ACHN (cell line): ENCODE measurements at places on chromosomes 11 and 22.

- no peak for DNase-seq
These were observed 196.7 kb downstream of the ARHGAP42 start for GRCh38 chr11:100883830-100884229.

- DNase-seq = no peak
These were observed 54.0 kb downstream of the NELL1 start for GRCh38 chr11:20723366-20723765.

DNA sequence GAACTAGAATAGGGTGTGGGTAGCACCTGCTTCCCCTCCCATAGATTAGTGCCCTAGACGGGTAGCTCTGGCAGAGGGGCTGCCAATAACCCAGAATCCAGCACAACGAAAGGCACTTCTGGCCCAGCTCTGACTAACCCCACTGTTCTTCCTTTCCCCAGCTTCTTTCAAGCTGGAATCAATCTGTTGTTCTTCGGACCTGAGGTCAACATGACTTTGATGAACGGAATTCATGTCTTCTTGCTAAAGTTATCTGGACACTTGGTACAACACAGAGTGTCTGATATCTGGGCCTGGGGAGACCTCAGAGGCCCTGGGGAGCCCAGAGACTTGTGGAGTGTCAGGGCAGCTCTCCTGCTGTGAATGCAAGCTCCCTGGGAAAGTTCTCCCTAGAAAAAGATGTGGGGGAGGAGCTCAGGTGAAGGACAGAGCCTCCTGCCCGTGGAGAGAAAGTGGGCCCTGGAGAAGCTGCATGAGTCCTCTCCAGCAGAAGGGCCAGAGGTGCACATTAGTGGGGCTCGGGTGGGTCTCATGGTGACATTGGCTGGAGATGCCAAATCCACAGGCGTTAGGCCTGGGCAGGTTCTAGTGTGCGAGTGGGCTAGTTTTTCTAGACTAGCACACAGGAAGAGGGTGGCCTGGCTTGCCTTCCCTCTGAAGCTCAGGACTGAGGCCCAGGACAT is 6.3 kb downstream of the KCNJ11 start:
- DNase-seq = no peak

GRCh38 chr11:131943295-131943694 is 572.9 kb downstream of the NTM start:
- DNase-seq = no peak

DNA sequence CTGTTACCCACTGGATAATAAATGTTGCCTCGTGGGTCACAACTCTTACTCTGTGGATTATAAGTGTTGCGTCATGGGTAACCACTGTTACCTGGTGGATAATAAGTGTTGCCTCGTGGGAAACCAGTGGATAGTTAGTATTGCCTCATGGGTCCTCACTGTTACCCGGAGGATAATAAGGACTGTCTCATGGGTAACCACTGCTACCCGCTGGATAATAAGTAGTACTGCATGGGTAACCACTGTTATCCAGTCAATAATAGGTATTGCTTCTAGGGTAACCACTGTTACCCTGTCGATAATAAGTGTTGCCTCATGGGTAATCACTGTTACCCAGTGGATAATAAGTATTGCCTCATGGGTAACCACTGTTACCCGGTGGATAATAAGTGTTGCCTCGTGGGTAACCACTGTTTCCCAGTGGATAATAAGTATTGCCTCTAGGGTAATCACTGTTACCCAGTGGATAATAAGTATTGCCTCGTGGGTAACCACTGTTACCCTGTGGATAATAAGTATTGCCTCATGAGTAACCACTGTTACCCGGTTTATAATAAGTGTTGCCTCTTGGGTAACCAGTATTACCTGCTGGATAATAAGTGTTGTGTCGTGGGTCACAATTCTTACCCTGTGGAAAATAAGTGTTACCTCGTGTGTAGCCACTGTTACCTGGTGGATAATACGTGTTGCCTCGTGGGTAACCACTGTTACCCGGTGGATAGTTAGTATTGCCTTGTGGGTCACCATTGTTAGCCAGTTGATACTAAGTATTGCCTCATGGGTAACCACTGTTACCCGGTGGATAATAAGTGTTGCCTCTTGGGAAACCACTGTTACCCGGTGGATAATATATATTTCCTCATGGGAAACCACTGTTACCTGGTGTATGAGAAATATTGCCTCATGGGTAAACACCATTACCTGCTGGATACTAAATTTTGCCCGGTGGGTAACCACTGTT is 15.7 kb upstream of the NXPE4 start:
- no peak for DNase-seq

DNA sequence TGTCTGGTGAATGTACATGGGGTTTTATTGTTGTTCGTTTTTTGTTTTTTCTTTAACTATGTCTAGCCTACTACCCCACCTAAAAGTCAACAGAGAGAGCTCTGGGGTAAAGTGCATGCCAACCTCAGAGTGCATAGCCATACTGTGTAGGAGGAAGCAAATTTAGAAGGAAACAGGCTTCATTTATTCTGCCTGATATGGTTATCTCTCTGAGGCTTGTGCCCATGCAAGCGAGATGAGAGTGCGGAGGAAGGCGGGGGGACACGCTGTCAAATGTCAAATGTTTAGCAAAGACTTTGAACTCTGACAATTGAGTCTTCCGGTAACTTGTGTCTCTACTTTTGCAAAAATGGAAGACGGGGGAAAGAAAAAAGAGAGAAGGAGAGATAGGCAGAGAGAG is 295.5 kb downstream of the ETS1 start:
- no peak for DNase-seq

DNA sequence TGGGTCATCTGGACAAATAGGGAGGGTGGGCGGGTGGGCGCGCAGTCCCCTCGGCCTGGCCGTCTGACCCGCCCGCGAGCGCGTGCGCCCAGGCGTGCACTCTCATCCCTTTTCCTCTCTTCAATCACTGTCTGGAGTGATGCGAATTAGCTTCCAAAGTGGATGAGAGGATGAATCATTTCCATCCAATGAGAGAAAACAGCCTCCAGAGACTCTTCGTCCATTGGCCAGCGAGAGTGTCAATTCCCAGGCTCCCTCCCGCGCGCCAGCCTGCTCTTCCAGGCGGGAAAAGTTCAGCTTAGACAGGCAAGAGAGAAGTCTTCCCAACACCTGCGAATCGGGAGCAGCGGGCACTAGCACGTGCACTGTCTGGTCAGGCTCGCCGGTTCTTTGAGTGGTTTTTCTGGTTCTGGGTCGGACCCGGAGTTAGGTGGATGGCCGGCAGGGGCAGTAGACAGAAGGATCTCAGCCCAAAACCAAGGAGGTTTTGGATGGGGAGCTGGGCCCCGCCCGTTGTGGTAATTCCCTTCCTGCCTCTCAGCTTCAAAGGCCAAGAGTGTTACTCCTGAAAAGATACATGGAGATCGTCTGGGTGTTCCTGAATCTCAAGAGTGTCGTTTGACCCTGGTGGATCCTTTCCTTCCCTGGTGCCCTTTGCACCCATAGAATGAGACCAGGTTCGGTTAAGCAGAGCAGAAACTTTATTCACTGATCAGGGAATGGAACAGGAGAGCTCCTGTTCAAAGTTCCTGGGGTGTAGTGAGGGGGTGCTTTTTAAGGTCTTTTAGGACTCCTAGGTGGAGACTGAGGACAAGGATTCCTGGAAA is 33.4 kb upstream of the GLYATL1 start:
- peak; percentile 92 for DNase-seq

DNA sequence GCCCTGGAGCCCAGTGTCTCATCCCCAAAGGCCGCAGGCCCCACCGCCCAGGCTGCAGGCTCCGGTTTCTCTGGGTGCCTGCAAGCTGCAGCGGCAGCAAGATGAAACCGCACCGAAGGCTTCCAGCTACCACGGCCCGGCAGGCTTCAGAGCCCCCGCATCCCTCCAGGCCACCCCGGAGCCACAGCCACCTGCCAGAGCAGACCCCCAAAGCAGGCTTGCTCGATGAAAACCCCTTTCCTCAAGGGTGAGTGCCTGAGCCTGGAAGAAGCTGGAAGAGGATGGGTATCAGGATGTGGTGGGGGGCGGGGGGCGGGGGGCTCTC is 24.5 kb upstream of the GNB1L start:
- DNase-seq = no peak

DNA sequence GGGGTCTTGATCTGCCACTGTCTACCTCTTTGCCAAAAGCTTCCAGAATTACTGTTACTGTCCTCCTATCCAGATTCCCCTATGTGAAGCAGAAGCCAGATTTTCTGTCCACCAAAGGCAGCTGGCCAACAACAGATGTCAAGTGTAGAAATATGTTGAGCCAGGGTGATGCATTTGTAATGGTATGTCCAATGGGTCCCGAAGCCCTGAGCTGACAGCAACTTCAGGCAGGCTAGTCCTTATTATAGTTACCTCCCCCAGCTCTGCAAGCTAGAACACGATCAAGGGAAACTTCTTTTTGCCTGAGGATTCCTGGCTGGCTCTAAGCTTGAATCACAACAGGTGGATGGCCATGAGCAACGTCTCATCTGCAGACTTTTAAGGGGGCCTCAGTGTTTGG is 10.2 kb downstream of the PAMR1 start:
- no peak for DNase-seq

DNA sequence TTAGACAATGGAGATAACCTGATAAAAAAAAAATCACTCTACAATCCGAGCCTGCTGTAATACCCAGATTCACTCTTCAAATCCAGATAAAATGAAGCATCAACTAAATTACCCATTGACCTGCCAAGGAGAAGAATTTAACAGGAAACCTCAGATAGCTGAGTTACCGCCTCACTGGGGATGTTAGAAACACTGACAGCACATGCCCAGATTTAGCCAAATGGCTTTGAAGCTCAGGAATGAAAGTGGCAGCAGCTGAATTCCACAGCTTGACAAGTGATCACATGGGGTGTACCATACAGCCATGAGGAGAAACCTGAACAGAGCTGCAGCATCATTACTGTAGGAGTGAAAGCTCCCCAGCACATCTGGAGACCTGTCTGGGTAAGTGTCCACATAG is 807.6 kb downstream of the DLG2 start:
- DNase-seq = no peak

- DNase-seq = no peak
These were observed 44.1 kb upstream of the TP53I11 start for GRCh38 chr11:44994753-44995152.

- no peak for DNase-seq
These were observed 10.4 kb upstream of the AHNAK start for GRCh38 chr11:62556875-62557631.

DNA sequence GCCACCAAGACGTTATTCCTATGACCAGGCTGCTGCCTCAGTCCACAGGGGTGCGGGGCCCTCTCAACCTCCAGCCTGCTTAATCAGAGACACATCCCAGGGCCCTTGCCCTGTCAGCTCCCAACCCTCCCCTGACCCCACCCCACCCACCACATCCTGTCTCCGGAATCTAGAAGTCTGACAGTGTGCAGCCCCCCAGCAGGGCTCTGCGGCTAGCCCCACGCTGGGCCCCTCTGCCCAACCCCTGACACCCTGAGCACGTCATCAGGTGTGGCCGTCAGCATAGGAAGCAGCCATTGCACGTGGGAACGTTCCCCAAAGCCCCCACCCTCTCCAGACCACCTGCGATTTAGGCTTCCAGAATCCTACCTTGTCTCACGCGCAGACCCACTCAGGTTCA is 34.3 kb upstream of the IGSF9B start:
- DNase-seq = no peak

DNA sequence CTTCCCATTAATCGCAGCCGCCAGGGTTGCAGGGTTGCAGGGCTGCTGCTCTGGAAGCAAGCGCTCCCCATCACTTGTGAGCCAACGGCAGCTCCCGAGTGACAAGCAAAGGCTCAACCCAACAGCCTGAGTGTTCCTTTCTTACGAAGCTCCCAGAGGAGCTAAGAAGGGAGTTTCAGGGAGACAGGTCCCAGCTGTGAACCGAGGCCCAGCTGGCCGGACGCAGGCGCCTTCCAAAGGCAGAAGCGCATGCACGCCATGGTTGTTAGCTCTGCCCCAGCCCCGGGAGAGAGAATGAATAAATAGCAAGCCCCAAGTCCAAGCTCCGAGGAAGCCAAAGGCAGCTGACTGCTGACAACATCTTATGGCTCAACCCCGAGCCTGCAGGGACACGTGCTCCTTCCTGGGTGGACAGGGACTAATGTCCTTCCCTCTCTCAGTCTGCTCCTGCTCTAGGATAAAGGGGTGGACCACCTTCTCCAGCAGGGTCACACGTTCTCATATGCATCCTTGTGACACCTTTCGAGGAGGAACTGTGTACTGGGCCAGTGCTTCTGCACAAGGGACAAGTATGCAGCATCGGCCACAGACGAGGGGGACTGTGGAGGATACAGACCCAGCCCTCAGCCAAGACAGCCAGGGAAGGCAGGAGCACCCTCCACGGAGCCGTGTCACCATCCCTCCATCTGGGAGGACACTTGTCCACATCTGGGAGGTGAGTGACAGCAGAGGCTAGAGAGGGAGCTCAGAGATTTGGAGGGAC is 29.9 kb downstream of the SHANK2 start:
- no peak for DNase-seq

- DNase-seq = peak; percentile 71
These were observed at the start of gene ARHGEF17 for GRCh38 chr11:73308003-73308960. ARHGEF17 (plus strand) TSS chr11:73308276; CDS start chr11:73308639, 363 bp downstream.

DNA sequence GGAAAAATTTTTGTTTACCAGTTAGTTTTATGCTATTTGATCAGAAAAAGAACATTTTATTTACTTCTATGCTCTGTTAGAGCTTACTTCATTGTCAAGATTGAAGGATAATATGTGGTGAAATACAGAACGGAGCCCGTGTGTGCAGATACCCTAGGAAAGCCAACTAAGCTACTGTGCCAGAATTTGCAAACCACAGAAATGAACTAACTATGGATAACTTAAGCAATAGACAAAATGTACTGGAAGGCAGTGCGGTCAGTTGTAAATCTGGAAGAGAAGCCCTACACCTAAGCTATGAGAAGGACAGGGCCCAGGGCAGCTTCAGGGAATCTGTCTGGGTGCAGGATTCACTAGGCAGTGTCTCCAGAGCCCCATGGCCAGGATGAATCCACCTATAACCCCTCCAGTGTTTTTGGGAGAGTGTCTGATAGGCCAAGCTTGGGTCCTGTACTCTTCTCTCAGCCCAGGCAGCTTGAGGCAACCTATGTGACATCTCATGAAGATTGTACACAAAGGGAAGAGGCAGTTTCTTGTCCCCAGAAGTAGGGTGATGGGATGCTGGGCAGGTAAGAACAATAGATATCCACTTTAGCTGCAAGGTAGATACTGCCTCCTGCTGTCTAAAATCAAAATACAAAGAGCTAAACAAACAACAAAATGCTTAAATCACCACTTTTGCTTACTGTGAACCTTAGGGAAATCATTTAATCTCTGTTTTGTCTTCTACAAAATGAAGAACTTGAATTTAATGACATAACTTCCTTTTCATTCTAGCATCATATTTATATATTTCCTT is 12.1 kb downstream of the MMP7 start:
- no peak for DNase-seq

- DNase-seq = peak; percentile 77
These were observed 22.2 kb downstream of the RRAS2 start for GRCh38 chr11:14336507-14337503.

DNA sequence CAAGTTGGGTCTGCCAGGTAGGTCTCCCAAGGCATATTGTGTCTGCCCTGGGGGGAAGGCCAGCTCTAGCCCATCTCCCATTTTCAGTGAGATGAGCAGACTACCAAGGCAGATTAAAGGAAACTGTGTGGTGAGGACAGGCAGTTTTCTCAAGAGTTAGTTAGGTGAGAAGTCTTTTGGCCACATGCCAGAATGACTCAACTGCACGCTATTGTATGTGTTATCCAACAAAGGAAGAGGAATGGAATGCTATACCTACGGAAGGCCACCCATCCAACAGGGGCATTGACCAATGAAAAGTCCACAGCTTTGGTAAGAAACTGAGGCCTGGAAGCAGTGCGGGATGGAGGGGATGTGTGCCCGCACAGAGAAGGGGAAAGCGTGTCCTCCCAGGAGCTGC is 941.7 kb downstream of the NTM start:
- no peak for DNase-seq
